CD4-positive, alpha-beta T cell treated with Interferon gamma for 1 hour (primary cell): ENCODE measurements at places on chromosomes 11 and 22.
A peak's percentile ranks its signal among the peaks of the same experiment; 100 is the strongest.

DNA sequence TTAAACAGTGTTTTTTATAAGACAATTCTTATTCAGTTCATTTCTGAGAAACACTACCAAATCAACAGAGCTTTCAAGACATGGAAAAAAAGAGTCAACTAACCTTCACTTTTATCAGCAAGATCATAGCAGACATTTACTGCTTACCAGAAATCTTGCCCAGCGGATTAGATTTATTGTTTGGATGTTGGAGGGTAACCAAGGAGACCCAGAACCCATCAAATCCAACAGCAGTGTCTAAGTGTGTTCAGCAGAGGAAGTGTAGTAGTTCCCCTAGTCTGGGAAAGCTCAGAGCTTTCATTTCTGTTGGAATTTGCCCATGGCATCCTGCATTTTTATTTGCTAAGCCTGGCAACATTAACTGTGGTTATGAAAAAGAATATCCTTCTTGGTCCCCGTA is 2.4 kb upstream of the PGM2L1 start:
- no peak for DNase-seq

DNA sequence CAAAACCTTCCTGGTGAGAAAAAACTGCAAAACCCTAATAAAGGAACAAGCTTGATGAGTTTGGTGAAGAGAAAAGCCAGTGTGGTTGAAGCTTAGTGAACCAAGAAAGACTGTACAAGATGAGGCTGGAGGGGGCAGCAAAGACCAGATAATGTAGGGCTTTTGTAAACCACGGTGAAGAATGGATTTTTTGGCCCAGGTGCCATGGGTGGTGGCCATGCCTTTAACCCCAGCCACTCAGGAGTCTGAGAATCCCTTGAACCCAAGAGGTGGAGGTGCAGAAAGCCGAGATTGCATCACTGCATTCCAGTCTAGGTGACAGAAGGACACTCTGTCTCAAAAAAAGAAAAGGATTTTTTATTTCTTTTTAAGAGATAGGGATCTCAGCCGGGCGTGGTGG is 5.0 kb upstream of the ZDHHC5 start:
- no peak for DNase-seq

DNA sequence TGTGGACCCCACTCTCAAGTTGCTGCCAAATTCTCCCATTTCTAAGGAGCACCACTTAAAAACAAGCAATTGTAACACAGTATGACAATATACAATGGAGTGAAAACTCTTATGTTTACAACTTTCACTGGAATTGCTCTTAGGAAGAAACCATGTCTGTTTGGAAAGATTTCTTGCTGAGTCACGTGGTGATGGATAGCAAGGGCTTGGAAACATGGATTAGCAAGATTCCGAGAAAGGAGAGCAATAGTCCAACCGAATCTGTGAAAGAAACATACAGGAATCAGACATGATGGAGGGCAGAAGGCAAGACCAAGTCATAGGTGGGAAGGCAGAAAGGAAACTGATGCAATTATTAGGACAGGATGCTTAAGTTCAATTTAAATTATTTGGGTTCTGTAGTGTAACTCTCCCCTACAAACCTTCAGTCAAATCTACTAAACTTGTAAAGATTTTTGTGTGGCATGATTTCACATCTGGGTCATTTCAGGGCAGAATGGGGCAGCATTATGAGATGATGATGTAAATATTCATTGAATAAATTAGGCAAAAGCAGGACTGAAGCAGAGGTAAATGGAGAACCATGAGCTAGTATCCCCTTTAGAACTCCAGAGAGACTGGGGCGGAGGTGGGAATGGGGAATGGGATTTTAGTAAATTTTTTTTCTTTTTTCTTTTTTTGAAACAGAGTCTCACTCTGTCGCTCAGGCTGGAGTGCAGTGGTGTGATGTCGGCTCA is 27.8 kb upstream of the THY1 start:
- DNase-seq, result no peak

DNA sequence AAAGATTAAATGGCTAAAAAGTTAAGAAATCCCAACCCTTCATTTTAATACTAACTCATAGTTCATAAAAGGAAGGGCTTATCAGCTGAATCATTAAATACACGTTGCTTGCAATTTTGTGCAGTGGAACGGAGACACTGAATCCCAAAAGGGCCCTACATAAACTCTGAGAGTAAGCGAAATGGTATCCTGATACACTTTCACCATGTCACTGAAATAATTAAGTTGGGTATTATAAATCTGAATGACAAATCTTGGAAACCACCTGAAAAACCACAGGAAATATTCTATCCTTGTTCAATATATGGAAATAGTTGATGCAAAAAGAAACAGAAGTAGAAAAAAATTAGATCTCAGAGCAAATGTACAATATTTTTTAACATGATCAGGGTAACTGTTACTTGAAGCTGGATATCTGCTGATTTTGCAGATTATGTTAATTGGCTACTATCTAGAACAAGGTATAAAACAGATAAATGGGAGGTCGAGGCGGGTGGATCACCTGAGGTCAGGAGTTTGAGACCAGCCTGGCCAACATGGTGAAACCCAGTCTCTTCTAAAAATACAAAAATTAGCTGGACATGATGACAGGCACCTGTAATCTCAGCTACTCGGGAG is 55.1 kb downstream of the MAML2 start:
- DNase-seq, result no peak

DNA sequence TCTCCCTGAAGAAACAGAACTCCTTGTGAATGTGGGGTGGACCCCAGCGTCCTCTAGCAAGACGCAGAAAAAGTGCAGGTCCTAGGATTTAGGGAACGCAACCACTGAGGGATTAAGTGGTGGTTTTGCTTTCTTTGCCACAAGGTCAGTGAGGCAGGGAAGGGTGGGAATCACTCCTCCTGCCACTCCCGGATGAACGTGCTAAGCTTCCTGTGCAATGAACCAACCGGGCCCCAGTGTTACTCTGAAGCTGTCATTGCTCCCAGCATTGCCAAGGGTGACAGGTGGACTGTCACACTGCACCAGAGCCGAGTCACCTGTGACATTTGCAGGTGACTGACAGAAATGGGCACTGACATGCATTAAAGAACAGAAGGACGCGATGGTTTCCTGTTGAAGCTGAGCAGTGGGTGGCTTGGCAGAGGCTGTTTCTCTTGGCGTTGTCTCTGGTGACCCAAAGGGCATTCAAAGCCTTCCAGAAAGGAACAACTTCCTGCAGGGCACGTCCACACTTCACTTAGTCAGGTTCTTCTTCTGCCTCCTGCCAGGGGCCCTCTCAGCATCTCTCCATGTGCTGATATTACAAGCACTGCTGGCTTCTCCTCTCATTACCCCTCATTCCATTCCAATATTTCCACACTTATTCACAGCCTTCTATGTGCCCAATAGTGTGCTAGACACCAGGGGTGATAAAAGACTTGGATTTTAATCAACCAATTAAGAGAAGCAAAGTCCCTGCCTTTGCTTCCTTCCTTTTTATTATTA is 9.7 kb downstream of the KIRREL3 start:
- no peak for DNase-seq

GRCh38 chr22:37850801-37851200 is 1.6 kb downstream of the EIF3L start:
- DNase-seq, result no peak

DNA sequence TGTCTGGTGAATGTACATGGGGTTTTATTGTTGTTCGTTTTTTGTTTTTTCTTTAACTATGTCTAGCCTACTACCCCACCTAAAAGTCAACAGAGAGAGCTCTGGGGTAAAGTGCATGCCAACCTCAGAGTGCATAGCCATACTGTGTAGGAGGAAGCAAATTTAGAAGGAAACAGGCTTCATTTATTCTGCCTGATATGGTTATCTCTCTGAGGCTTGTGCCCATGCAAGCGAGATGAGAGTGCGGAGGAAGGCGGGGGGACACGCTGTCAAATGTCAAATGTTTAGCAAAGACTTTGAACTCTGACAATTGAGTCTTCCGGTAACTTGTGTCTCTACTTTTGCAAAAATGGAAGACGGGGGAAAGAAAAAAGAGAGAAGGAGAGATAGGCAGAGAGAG is 295.5 kb downstream of the ETS1 start:
- peak; percentile 64 for DNase-seq

DNA sequence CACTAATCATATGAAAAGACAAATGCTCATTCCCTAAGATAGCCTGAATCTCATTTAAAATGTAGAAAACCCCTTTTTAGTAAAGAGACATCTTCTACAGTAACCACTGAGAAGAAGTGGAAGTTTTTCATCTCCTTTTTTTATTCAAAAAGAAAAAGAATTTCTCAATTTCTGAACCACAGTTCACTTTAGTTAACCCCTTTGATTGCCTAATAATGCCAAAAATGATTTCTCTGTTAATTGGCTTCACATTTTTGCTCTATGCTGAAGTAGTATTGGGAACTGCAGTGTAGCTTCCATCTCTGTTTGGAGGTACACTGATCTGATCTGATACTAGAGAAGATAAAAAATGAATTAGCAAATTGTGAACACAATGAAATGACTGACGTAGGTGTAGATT is 58.3 kb downstream of the CD44 start:
- DNase-seq, result no peak

GRCh38 chr22:46183733-46184132 is 33.4 kb downstream of the PPARA start:
- DNase-seq, result no peak

- peak; percentile 52 for DNase-seq
Observed at GRCh38 chr11:59263225-59263894, 50.6 kb upstream of the MPEG1 start.

- DNase-seq, result no peak
Observed at GRCh38 chr22:43448048-43448447, 36.2 kb downstream of the MPPED1 start.

GRCh38 chr11:116984186-116984585 is 114.0 kb downstream of the SIK3 start:
- DNase-seq, result no peak

DNA sequence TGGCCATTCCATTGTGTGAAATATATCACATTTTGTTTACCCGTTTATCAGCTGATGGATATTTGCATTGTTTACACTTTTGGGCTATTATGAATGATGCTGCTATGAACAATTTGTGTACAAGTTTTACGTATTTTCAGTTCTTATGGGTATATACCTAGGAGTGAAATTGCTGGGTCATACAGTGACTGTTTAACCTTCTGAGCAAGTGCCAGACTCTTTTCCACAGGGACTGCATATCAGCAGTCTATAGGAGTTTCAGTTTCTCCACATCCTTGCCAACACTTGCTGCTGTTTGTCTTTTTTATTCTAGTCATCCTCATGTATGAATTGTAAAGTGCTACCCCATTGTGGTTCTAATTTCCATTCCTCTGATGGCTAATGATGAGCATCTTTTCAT is 108.2 kb downstream of the EMSY start:
- no peak for DNase-seq

GRCh38 chr11:69003866-69004367 is 9.1 kb downstream of the MRGPRF start:
- no peak for DNase-seq

DNA sequence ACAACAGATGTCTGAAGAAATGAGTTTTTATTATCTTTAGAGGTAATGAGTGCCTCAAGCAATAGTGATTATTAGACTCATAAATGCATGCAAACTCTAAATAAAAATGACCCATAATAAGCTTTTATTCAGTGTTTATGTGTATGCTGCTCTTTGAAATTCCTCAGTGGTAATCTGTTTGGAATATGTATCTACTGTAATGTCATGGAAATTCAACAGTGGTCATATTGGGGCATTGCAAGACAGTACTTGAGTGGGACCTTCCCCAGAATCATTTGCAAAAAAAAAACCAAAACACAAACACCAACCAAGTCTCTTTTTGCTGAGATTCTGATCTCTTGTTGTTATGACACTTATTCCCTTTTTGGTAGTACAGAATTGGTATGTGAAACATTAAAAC is 35.0 kb downstream of the DNAJC24 start:
- no peak for DNase-seq

DNA sequence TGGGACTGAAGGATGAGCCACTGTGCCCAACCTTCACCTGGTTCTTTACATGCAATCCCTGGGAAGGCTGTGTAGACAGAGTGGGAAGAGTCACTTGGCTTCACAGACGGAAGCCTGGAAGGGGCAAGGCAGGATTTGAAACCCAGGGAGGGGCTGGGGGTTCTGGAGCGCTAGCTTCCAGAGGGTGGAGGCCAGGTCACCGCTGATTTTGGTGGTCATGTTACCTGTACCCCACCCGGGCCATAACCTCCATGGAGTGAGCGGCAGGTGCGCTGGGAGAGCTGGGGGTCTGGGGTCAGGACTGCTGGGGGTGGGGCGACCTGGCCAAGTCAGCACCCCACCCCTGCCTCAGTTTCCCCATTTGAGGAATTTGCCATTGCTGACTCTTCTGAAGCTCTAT is 38.3 kb downstream of the PDGFB start:
- DNase-seq, result no peak

- no peak for DNase-seq
Observed at GRCh38 chr22:47928631-47929030, 1166.2 kb downstream of the TBC1D22A start.

- no peak for DNase-seq
Observed at GRCh38 chr22:34105461-34106062, 185.3 kb upstream of the LARGE1 start.

GRCh38 chr11:35304386-35304775 is 115.0 kb downstream of the SLC1A2 start:
- peak; percentile 33 for DNase-seq
